ENCODE measurements at places on chromosomes 1 and 21.

DNA sequence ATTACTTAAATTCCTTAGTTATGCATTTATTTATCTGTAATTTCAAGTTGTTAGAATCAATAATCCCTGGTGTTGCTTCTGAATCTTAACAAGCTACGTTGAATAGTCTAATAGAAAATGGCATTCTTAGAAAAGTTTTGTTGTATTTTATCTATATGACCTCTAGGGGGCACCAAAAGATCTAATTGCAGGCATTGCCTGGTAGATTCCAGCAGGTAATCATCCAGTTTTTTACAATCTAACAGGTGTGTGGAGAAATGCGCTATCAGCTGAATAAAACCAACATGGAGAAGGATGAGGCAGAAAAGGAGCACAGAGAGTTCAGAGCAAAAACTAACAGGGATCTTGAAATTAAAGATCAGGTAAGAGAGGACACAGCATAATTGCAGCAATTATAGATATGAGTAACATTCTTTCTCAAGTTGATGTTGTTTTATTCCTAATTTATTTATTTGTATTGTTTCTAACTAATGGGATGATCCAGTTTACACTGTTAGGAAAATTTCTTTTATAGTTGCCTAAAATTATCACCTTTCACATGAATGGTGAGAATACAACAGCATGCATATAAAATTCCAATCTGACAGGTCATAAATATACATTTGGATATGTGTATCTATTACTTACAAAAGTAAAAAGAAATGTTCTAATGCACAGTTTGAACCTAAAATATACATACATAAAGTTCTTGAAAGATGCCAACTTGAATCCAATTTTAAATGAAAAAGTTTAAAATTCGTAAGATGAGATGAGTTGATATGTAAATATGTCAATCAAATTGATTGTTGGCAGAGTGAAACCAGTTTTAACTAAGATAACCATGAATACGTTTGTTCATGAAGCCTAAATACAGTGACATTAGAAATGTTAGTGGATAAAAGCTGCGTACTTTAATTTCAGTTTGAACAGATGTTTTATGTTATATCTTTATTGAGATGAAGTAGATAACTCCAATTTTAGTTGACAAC, 88.4 kb downstream of the SDCCAG8 start:
- DNase-seq: peak; percentile 25

- no peak for DNase-seq
Observed at GRCh38 chr1:180170546-180171151, 16.0 kb downstream of the QSOX1 start.

GRCh38 chr1:62241371-62242131, 46.9 kb downstream of the L1TD1 start:
- no peak for DNase-seq

DNA sequence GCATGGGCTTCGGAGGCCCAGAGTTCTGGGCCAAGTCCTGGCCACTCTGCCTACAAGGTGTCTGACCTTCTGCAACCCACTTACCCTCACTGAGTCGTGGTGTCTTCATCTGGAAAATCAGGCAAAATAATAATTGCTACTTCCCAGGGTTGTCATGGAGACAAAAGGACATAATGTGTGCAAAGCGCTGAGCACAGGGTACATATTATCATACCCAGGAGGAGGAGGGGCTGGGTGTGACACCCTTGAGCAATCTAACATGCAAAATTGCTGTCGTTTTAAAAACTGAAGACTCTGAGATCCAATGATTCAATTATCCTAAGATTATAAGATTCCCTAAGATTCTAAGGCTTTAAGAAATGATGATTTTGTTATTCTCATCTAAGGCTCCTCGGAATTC, 459.5 kb downstream of the PTPRU start:
- no peak for DNase-seq

DNA sequence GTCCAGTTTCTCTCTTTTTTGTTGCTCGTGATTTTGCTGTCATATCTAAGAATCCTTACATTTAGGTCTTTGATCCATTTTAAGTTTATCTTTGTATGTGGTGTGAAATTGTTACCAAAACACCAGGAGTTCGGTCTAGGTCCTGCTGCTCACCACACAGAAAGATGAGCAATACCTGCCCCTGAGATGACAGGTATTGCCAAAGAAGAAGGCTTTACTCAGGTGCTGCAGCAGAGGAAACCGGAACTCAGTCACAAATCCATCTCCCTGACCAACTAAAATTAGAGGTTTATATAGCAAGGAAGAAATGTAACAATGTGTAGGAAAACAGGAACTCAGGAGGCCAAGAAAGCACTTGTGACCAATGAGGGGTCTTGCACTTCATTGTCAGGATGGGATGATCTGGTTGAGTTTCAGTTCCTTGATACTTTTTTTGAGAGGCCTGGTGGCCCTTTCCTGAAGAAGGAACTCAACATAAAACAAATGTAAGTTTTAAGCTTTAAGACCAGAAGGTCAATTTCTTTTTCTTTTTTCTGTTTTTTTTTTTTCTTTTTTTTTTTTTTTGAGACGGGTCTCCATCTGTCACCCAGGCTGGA, 16.5 kb upstream of the SETDB1 start:
- DNase-seq: no peak

DNA sequence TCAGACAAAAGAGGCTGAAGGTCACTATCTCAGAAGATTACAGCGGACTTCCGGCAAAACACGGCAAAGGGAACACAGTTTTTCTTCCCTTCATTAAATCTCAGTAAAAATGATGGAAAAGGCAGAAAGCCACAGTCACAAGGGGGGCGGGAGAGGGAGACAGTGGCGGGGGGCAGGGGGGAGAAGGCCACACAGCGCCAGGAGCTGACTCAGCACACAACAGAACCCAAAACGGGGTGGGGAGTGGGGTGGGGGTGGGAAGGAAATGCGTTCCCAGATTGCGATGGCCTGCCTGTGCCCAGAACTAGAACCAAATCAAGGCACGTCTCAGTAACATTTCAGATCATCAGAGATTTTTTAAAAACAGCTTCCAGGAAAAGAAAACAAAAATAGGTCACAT, 13.4 kb downstream of the CFAP74 start:
- DNase-seq: no peak

DNA sequence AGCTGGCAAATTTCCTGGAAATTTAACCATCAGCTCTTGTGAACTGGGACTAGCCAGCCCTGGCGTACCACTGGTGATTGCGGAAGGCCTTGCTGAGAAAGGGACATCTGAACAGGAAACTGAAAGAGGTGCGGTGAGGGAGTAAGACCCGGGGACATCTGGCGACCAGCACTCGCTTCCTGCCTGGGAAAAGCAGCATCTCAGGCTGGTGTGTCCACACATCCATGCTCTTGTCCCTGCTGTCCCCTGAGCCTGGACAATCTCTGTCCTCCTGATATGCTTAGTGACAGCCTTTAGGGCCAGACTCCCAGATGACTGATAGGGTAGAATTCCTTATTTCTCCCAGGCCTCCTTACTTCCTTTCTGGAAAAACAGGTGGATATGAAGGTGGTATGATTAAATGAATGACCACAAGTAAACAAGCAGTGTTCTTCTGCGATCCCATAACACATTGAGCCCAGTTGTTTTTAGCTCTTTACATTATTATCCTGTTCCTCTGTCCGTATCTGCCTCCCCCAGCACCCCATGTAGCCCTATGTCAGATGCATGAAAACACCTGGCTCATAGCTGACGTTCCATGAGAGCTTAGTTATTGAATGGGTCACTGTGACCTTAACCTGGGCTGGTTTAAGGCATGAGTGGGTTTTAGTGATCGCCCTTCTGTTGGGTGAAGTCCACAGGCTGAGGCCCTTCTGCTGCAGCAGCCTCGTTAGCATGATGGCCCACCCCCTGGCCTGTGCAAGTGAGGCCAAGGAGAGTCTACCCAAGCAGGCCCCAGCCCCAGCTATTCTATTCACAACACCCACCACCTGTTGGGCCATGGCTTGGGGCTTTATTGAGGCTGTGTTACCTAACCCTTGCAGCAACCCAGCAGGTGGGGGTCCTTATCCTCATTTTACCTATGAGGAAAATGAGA, 76.1 kb upstream of the GADD45A start:
- no peak for DNase-seq

DNA sequence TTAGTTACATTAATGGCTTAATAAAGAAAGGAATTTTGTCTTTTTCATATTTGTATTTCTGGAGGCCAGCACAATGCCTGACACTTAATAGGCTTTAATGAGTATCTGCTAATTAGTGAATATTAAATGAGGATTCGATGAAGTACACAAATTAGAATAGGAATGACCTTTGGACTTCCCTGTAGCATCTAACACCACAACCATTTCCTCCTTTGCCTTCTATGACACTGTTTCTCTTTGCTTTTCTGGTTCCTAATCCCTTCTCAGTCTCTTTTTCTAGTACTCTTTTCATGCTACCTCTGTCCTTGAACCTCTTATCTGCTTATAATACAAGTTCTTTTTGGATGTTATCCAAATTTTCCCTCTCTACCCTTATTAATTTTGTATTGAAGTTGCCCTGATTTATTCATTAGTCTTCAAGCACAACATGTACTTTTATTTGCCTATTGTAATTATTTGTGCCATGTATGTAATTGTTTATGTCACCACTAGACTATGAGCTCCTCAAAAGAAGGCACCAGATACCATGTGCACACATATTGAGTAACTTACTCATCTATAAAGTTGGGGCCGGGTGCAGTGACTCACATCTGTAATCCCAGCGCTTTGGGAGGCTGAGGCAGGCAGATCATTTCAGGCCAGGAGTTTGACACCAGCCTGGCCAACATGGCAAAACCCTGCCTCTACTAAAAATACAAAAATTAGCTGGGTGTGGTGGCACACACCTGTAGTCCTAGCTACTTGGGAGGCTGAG, 23.8 kb downstream of the RPS27 start:
- peak; percentile 53 for DNase-seq

- no peak for DNase-seq
Observed at GRCh38 chr1:166960858-166961474, 14.4 kb downstream of the ILDR2 start.

- no peak for DNase-seq
Observed at GRCh38 chr1:57986432-57986831, 560.1 kb downstream of the OMA1 start.

- DNase-seq: no peak
Observed at GRCh38 chr1:145759721-145760120, 40.4 kb downstream of the CD160 start.

- no peak for DNase-seq
Observed at GRCh38 chr1:211638689-211639101, 36.7 kb downstream of the NEK2 start.

DNA sequence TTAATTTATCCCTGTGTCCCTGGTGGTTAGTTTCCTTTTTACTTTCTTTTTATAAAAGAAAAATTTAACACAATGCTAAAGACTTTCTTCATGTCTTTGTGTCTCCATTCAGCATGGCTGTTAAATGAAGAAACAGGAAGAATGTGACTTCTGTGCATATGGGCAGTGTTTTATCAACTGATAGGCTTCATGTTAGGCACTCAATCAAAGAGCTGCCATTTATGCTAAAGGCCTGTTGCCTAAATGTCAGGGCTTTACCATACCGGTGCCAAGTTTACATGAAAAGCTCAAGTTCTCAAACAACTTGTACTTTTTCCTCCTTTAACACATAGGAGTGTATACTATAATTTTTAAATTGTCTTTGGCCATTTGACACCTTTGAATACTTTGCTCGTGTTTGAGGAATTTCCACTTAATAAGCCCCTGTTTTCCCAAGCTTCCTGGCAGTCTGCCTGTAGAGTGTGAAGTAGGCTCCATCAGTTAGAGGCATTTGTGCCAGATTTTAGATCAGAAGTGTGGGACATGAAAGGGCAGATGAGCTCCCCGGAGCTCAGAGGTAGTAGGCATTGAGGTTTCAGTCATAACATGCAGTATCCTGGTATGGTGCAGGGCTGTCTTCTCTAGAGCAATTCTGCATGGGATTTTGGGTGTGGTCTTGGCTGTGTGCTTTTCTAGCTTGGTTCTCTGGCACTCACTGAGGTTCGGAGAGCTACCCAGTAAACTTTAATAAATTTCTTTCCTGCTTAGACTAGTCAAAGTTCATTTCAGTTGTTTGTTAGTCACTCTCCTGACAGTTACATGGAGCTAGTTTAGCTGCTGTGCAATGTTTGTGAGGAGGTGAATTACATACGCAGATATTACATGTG, 119.0 kb downstream of the LEPR start:
- DNase-seq: no peak

DNA sequence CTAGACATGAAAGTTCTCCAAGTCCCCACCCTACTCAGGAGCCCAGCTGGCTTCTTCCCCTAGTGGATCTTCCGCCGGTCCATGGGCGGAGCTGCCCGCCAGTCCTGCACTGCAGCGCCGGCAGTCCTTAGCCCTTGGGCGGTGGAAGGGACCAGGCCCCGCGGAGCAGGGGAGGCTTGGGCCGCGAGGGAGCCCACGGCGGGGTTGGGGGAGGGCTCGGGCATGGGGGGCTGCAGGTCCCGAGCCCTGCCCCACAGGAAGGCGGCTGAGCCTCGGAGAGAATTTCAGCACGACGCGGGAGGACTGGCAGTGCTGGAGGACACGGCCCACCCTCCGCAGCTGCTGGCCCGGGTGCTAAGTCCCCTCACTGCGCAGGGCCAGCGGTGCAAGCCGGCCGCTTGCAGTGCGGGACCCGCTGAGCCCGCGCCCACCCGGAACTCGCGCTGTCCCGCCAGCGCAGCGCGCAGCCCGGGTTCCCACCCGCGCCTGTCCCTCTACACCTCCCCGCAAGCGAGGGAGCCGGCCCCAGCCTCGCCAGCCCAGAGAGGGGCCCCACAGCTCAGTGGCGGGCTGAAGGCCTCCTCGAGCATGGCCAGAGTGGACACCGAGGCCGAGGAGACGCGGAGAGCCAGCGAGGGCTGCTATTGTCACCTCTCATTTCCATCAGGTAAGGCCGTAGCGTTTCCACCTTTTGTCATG, 1398.6 kb downstream of the MRPL39 start:
- no peak for DNase-seq

DNA sequence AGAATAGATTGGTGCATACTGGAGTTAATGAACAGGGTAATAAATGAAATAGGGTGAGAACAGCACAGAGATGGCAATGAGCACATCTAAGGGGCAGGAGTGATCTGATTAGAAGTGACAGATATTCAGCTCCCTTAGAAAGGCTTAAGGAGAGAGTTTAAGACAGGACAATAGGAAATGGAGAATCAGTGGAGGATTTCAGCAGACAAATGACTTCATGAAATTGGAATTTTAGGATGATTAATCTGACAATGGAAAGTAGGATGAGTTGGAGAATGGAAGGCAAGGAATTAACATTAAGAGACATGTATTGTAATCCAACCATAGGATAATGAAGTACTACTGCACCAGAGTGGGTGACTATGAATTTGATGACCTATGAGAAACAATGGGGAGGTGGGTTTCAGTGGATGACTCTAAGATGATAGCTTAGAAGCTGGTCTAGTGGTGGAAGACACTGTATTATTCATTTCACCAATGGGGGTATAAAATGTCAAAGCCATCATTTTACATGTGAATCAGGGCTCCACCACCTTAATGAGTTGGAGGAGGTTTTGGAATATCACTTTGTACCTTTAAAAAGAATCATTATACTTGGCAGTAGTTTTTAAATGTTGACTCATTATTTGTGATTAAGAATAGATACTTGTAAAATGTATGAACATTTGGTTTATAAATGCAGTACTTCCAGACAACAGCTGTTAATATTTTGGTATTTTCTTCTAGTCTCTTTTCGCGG, 139.1 kb downstream of the PLA2G4A start:
- peak; percentile 86 for DNase-seq
